Activated naive CD8-positive, alpha-beta T cell treated with anti-CD3 and anti-CD28 coated beads for 36 hours (primary cell): ENCODE measurements at places on chromosomes 5 and 9. TPM values are rescaled to one million over a fixed set of nuclear protein-coding genes. Genes with fewer than 3 reads are reported as not detected.

DMRTA1 gene
- not detected for total RNA-seq

KCNT1 gene
- not detected for total RNA-seq

CD74 gene
- total RNA-seq: 294 TPM

CATSPER3 gene
- 0.46 TPM for total RNA-seq

ZDHHC11 gene
- total RNA-seq: 4.5 TPM

NUDCD2 gene
- total RNA-seq: 49.3 TPM

NUTM2F gene
- total RNA-seq: not detected

PCDHA12 gene
- not detected for total RNA-seq

TRPM6 gene
- not detected for total RNA-seq

IL17B gene
- total RNA-seq: not detected

JAKMIP2 gene
- total RNA-seq: 0.58 TPM
